HFFc6 (cell line): ENCODE measurements at places on chromosomes 6 and 20. TPM values are rescaled to one million over a fixed set of nuclear protein-coding genes. Genes with fewer than 3 reads are reported as not detected.

The TXLNB gene
- total RNA-seq: 0.06 TPM in 1 of 3 replicates, not detected in the others

The PPIL6 gene
- total RNA-seq: 0.13 to 0.46 TPM (median 0.43 TPM) in 3 replicates

The CBFA2T2 gene
- total RNA-seq: 7.8 to 8.5 TPM (median 7.9 TPM) in 3 replicates

The VNN1 gene
- 0.05 to 0.09 TPM (median 0.09 TPM) in 3 replicates for total RNA-seq

The SH3BGRL2 gene
- 0.17 to 0.33 TPM (median 0.20 TPM) in 3 replicates for total RNA-seq

The XPO5 gene
- 29.6 and 37.3 TPM in 2 replicates for total RNA-seq

The HLA-G gene
- 0.18 to 0.28 TPM in 2 of 3 replicates, not detected in the other for total RNA-seq

- H3K4me3 ChIP-seq: peak overlapping the region; percentile 94
- H3K27ac ChIP-seq: peak overlapping the region; percentile 83
- H3K36me3 ChIP-seq: no peaks in the 10 kb centered on the region
- peaks cover 30% of the 10 kb centered on the region for H3K4me1 ChIP-seq
- H3K27me3 ChIP-seq: peaks cover 21% of the 10 kb centered on the region
Measured at GRCh38 chr6:43768983-43769525, 957 bp upstream of the VEGFA start.

GRCh38 chr6:45156075-45156474 is 172.1 kb upstream of the RUNX2 start:
- no peaks in the 10 kb centered on the region for H3K36me3 ChIP-seq
- H3K4me3 ChIP-seq: no peak overlapping the region
- no peaks in the 10 kb centered on the region for H3K4me1 ChIP-seq
- DNase-seq: no peak

DNA sequence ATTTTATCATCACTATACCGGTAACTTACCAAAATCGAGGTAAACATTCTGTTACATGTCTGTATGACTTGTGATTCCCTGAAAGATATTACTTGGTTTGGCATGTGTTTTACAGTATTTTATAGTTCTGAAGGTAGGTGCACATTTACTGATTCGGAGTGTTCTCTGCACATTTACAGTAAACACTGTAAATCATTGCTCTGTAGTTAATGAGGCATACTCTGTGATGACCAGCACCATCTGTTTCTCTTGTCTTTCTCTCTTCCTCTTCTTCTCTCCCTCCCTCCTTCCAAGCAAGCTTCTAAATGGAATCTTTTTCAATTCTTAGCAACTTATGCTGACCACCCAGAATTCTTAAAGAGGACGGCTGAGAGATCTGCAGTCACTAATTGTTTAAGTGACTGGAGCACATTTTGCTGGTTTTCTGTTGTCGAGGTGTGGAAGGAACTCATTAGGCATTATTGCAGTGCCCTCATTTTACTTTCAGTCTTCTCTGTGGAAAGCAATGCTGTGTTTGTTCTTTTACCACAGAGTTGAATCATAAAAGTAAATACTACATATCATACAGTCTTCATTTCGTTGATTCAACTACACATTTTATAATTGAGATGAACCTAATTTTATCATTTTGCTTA is 126.5 kb downstream of the UTRN start:
- peak overlapping the region; percentile 75 for H3K27ac ChIP-seq
- peaks cover 49% of the 10 kb centered on the region for H3K4me1 ChIP-seq
- peaks cover 18% of the 10 kb centered on the region for H3K36me3 ChIP-seq
- DNase-seq: no peak

DNA sequence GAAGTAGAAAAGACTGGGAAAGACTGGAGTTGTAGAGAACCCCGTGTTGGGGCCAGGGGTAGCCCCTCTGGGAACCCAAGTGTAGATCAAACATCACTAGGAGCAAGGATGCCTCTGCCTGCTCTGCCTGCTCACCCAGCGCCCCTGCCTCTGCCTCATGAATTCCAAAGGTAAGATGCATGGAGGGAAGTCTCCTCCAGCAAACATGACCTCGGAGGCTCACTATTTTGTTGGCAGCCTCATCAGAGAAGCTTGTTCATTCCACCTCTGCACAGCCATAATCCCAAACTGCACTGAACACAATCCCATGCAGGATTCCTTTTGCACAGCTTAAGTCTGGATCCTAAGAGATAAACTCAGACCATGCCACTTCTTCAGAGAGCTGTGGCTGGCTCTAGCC is 4.9 kb downstream of the FRS3 start:
- DNase-seq: peak; percentile 25
- H3K27ac ChIP-seq: no peak overlapping the region
- no peaks in the 10 kb centered on the region; the same call in 1 of the 2 replicates for H3K36me3 ChIP-seq
- H3K27me3 ChIP-seq: no peaks in the 10 kb centered on the region; the same call in none of the 2 replicates

DNA sequence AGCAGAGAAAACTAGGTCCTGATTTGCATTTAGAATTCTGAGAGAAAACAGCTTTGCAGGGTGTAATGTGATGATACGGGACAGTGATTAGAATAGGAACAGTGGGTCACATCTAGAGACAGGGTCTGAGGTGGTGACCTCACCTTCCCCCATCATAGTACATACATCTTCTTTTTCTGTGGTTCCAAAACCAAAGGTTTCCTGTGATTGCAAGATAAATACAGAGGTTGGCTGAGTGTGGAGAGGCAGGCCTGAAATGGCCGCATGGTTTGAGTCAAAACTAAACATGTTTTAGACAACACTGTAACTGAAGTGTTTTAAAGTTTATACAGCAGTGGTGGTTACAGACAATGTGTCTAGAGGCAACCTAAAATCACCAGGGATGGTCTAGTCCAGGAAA is 10.4 kb upstream of the NT5DC1 start:
- no peak for DNase-seq
- H3K27me3 ChIP-seq: peaks cover 3% of the 10 kb centered on the region; the same call in 1 of the 2 replicates
- H3K36me3 ChIP-seq: peaks cover 8% of the 10 kb centered on the region
- no peak overlapping the region for H3K27ac ChIP-seq
- peaks cover 38% of the 10 kb centered on the region for H3K4me1 ChIP-seq
- H3K4me3 ChIP-seq: no peak overlapping the region

DNA sequence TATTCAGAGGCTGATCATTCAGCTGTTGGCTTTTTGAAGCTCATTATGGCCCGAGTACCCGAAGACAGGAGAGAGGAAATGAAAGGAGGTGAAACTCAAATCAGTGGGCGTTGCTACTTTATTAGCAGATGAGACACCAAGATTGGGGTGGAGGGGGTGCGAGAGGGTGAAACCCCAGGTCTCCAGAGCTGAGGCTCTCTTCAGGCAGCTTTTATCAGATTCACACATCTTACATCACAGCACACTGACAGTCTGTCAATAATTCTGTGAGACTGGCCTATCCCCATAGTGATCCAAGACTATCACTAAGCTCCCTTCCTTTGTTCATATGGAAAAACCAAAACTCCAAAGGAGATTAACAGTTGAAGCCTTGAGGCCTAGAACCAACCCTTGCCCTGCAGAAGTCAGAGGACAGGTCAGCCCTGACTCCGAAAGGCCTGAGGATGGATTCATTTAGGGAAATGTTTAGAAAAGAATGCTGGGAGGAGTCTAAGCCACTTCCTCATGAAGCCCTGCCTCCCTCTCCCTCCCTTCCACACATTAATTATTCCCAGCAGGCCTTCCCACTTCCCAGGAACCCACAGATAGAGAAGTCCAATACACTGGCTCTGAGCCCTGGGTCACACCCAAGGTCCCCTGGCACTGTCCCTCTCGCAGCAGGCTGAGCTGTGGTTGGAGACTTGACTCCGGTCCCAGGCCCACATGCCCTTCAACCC is 23.2 kb downstream of the TRERF1 start:
- H3K4me3 ChIP-seq: peak overlapping the region; percentile 42
- peak overlapping the region; percentile 83 for H3K27ac ChIP-seq
- H3K4me1 ChIP-seq: peaks cover 40% of the 10 kb centered on the region
- DNase-seq: peak; percentile 22
- H3K27me3 ChIP-seq: no peaks in the 10 kb centered on the region; the same call in 1 of the 2 replicates
- H3K36me3 ChIP-seq: peaks cover 24% of the 10 kb centered on the region

DNA sequence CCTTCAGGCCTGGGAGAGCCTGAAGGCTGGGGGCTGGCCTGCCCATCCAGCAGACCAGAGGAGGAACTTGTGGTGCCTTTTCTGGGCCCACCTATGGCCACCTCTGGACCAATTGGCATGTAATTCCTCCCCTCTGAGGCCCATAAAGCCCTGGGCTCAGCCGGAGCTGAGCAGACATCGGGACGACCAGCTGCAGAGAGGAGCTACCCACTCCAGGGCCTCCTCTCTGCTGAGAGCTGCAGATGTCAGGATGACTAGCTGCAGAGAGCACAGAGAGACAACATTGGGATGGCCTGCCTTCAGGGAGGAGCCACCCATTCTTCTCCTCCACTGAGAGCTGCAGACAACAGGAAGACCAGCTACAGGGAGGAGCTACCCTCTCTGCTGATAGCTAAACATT is 370.1 kb downstream of the CD83 start:
- H3K4me3 ChIP-seq: no peak overlapping the region
- peaks cover 9% of the 10 kb centered on the region; the same call in 1 of the 2 replicates for H3K27me3 ChIP-seq
- DNase-seq: no peak
- H3K36me3 ChIP-seq: no peaks in the 10 kb centered on the region

DNA sequence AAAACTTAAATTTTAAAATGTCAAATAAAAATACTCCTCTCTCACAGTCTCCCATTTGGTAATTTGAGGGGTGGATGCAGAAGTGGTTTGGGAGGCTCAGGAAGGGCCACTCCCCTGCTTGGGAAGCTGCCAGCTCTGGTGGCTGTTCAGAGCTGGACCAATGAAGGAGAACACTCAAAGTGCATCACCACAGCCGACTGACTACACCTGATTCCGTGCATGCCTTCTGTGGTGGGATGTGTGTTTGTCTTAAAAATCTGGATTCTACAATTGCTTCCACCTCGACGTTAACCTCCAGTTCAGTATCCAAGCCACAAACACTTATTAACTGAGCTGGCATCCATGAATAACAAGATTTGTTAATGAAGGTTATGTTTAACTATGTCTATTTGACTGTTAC is 137.3 kb downstream of the FOXC1 start:
- H3K36me3 ChIP-seq: no peaks in the 10 kb centered on the region
- DNase-seq: no peak
- peaks cover under 1% of the 10 kb centered on the region; the same call in 1 of the 2 replicates for H3K27me3 ChIP-seq

- DNase-seq: no peak
- H3K27ac ChIP-seq: no peak overlapping the region
- H3K36me3 ChIP-seq: no peaks in the 10 kb centered on the region
- peaks cover 6% of the 10 kb centered on the region for H3K27me3 ChIP-seq
- H3K4me1 ChIP-seq: no peaks in the 10 kb centered on the region
- H3K4me3 ChIP-seq: no peak overlapping the region
Measured at GRCh38 chr20:63309261-63310071, 16.5 kb downstream of the COL20A1 start.

- no peaks in the 10 kb centered on the region for H3K36me3 ChIP-seq
- peaks cover 22% of the 10 kb centered on the region for H3K4me1 ChIP-seq
- no peak for DNase-seq
- H3K27me3 ChIP-seq: peaks cover 18% of the 10 kb centered on the region
Measured at GRCh38 chr20:48720256-48720985, 107.4 kb downstream of the PREX1 start.

DNA sequence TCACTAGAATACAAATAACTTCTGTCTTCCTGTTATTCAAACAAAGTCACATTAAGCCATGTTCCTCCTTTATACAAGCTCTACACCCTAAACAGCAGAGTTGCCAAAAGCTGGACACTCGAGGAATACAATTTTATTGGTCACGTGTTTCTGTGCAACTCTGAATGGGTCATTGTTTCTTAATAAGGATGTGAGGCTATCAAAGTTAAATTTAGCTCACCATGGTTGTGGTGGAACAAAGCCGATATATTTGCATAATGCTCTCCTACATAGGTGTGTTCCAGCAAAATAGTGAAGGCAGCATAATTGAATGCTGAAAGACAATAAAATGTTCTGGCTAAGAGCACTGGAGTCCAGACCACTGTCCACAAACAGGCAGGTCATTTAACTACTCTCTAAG is 36.9 kb upstream of the CD2AP start:
- no peak overlapping the region for H3K4me3 ChIP-seq
- peaks cover 2% of the 10 kb centered on the region; the same call in 1 of the 2 replicates for H3K27me3 ChIP-seq
- H3K4me1 ChIP-seq: no peaks in the 10 kb centered on the region
- DNase-seq: no peak

- no peak overlapping the region for H3K4me3 ChIP-seq
- no peaks in the 10 kb centered on the region; the same call in 1 of the 2 replicates for H3K27me3 ChIP-seq
- peaks cover 12% of the 10 kb centered on the region for H3K36me3 ChIP-seq
- H3K27ac ChIP-seq: no peak overlapping the region
- no peaks in the 10 kb centered on the region for H3K4me1 ChIP-seq
- no peak for DNase-seq
Measured at GRCh38 chr6:52371656-52372191, 9.8 kb downstream of the PAQR8 start.

GRCh38 chr6:37369321-37370201 is 15.8 kb downstream of the RNF8 start:
- no peak for DNase-seq
- H3K4me1 ChIP-seq: peaks cover 38% of the 10 kb centered on the region
- peaks cover 10% of the 10 kb centered on the region for H3K36me3 ChIP-seq
- no peak overlapping the region for H3K4me3 ChIP-seq

DNA sequence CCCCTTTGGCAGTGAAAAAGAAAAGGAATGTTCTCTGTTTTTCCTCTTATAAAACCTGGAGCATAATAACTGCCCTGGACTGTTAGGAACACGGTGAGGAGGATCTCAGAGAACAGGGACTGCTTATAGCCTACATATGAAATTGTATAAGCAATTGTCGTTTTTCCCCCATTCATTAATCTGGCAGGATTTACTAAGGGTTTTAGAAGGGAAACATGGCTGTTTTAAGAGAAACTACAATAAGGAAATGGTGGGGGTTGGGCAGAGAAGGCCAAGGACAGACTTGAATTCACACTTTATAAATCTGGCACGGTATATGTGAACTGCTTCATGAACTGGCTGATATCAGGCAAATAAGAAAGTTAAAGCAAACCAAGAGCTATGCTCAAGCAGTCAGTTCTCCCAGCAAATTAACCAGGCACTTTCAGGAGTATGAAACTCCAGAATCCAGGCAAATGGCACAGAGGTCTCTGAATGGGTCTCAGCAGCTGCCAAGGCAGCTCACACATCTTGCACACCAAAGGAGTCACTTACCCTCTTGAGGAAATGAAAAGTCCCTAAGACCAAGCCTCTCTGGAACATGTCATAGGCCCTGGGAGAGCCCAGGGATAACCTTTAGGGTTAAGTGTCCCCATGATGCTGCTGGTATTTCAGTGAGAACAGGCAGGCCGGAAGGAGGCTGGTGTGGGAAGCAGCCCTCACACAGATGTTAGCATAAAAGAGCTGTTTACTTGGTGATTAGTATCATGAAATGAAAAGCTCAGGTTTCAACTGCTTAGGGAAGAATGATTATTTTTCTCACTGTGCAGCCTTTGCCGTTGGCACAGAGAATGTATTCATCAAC is 260.5 kb upstream of the MARCKS start:
- H3K4me1 ChIP-seq: peaks cover 19% of the 10 kb centered on the region
- no peak overlapping the region; the same call in 1 of the 2 replicates for H3K27ac ChIP-seq
- no peaks in the 10 kb centered on the region for H3K36me3 ChIP-seq

DNA sequence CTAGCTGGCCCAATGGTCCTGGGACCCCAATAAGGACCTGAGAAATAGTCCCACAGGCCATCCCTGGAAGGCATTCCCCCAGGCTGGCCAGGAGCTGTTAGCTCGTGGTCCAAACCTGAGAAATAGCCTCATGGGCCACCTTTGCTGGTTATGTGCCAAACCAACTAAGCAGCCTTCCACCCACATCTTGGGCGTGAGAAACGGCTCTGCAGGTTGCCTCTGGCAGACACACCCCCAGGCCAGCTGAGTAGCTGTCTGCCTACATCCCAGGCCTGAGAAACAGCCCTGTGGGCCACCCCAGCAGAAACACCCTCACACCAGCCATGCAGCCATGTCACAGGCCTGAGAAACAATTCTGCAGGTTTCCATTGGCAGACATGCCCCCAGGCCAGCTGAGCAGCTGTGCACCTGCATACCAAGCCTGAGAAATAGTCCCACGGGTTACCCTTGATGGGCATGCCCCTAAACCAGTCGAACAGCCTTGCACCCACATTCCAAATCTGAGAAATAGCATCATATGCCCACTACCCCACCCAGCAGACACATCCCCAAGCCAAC is 567.8 kb upstream of the ID4 start:
- H3K27ac ChIP-seq: no peak overlapping the region
- H3K27me3 ChIP-seq: no peaks in the 10 kb centered on the region
- H3K4me1 ChIP-seq: no peaks in the 10 kb centered on the region
- no peak overlapping the region for H3K4me3 ChIP-seq
